ENCODE measurements at places on chromosomes 12 and 14.

DNA sequence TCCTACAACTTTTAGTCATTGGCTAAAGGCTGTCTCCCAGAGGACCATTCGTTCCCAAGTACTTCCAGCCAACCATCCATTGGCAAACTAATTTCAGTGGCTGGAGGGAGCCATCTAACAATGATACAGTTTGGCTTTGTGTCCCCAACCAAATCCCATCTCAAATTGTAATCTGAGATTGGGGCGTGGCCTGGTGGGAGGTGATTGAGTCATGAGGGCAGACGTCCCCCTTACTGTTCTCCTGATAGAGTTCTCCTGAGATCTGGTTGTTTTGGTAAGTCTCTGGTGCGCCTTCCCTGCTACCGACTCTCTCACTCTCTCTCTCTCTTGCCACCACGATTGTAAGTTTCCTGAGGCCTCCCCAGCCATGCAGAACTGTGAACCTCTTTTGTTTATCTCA, 99.7 kb upstream of the FUT8 start:
- no peak for DNase-seq

DNA sequence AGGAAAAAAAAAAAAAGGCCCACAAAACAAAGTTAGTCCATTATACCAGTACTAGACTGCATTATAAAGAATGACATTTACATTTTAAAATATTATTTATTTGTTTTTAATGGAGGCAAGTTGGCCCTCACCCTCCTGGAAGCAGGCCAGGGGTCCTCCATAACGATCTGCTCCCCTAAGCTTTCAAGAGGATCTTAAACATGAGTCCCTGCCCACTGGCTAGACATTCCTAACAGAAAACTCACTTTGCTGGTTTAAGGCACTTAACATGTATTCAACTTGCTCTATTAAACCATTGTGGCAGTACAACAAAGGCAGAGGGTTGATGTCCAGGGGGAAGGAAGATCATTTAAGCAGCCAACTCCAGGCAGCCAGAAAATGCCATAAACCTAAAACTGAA, 111.4 kb downstream of the STXBP6 start:
- DNase-seq: no peak

GRCh38 chr12:78101946-78102635, 271.4 kb downstream of the NAV3 start:
- DNase-seq: no peak

DNA sequence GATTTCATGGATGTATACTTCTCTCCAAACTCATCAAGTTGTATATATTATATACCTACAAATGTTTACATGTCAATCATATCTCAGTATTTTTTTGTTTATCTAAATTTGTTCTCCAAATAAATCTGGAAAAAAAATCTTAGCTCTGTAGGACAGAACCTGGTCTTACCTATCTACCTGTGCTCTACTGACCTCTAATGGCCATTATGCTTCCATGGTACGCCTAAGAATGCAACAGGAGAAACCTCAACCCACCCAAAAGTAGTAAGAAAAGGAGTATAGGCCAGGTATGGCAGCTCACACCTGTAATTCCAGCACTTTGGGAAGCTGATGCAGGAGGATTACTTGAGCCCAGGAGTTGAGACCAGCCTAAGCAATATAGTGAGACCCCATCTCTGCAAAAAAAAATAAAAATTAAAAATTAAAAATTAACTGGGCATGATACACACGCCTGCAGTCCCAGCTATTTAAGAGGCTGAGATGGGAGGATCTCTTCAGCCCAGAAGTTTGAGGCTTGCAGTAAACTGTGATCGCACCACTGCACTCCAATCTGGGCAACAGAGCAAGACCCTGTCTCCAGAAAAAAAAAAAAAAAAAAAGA, 8.7 kb downstream of the OR11H4 start:
- no peak for DNase-seq

DNA sequence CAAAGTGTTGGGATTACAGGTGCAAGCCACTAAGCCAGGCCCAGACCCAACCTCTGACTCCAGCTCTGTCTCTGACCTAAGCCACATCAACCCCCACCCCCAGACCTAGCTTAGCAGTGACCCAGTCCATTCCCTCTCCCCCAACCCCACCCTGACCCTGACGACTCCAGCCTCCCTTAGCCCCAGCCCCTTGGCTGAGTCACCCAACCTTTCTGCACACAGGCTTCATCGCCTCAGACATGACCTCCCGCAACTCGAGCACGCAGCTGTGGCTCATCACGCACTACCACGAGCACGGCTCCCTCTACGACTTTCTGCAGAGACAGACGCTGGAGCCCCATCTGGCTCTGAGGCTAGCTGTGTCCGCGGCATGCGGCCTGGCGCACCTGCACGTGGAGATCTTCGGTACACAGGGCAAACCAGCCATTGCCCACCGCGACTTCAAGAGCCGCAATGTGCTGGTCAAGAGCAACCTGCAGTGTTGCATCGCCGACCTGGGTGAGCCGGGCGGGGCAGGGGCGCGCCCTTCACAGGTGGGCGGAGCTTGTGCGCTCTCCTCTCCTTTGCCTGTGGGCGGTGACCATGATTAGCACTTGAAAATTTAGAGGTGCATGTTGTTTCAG, 7.8 kb downstream of the ACVRL1 start:
- no peak for DNase-seq

DNA sequence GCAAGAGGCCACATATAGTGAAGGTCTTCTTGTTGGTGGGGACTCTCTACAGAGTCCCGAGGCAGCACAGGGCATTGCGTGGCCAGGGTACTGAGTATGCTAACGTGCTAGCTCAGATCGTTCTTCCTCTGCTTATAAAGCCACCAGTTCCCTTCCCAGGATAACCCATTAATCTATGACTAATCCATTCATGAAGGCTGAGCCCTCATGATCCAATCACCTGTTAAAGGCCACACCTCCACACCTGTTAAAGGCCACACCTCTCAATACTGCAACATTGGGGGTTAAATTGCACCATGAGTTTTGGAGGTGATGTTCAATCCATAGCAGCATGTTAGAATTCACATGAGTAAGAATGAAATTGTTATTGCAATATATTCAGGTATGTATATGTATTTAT, 12.8 kb upstream of the YARS2 start:
- no peak for DNase-seq

DNA sequence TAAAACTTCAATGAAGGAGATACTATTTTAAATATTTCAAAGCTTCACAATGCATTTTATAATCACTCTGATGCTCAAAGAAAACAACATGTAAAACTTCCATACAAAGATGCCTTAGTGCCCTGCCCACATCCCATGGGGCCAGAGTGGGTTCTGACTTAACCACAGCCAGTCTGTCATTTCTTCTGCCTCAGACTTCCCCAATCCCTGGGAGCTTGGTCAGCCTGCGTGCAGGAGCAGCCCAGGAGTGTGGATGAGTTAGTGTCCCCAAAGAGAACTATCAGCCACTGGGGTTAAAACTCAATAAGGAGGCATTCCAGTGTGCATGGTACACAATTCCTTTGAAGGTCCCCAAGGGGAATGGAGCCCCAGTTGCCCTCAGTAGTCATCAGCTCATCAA, 100.3 kb downstream of the PTCSC3 start:
- no peak for DNase-seq

GRCh38 chr14:82230748-82231147, 697.1 kb upstream of the SEL1L start:
- DNase-seq: no peak

DNA sequence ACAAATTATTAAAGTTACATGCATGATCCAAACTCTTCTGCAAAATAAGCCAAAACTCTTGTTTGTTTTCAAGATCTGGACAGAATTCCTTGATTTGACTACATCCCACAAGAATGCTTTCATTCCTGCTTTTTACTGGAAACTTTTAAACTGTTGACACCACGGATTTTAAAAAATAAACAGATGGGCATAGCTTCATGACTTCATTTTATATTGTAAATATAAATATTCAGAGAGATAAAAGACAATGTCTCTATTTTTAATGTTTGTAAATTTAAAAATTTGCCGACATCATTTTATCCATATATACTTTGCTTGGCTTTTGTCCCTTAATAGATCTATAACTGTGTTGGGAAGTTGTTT, 134.3 kb upstream of the DCN start:
- no peak for DNase-seq

GRCh38 chr12:42104784-42105183, 39.9 kb downstream of the GXYLT1 start:
- DNase-seq: no peak

GRCh38 chr12:110743571-110744093, 941 bp upstream of the PPP1CC start:
- peak; percentile 39 for DNase-seq

GRCh38 chr12:97127061-97127460, 220.0 kb downstream of the NEDD1 start:
- no peak for DNase-seq

- no peak for DNase-seq
Observed at GRCh38 chr12:47846294-47846996, 26.7 kb upstream of the HDAC7 start.

Data from liver (tissue), 10 donors.